ENCODE measurements at places on chromosomes 4 and X. TPM values are rescaled to one million over a fixed set of nuclear protein-coding genes. Genes with fewer than 3 reads are reported as not detected.
A peak's percentile ranks its signal among the peaks of the same experiment; 100 is the strongest.

GRCh38 chr4:41976775-41977516 lies 4.6 kb upstream of the DCAF4L1 start:
- no peak overlapping the region for H3K27ac ChIP-seq
- H3K36me3 ChIP-seq, result no peaks in the 10 kb centered on the region
- peaks cover 4% of the 10 kb centered on the region for H3K27me3 ChIP-seq
- H3K4me3 ChIP-seq, result no peak overlapping the region

GRCh38 chr4:150240011-150240410 lies 161.8 kb downstream of the DCLK2 start:
- no peaks in the 10 kb centered on the region for H3K36me3 ChIP-seq
- H3K27ac ChIP-seq, result no peak overlapping the region
- H3K4me3 ChIP-seq, result no peak overlapping the region
- no peaks in the 10 kb centered on the region for H3K4me1 ChIP-seq

The MAGEC2 gene
- total RNA-seq, result not detected

The ZNF630 gene
- total RNA-seq, result 0.24 TPM

The UGT2B10 gene
- not detected for total RNA-seq

DNA sequence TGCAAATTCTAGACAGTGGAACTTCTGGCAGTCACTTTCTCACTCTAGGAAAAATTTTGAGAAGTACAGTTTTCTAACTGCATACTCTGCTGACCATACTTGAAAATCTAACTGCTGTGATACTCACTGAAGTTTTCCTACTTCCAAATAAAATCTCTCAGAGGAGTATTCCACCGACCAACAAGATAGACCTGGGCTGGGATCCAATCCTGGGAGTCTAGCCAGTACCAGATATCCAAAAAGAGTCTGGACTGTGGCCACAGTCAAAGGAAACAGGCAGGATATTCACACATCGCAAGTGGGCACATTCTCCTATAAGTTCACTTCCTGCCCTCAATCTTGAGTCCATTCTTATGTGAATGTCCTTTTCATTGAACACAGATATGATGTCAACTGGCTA lies 1138.7 kb upstream of the PCDH7 start:
- no peak for DNase-seq
- no peak overlapping the region for H3K27ac ChIP-seq
- H3K4me3 ChIP-seq, result no peak overlapping the region
- H3K27me3 ChIP-seq, result no peaks in the 10 kb centered on the region

The NKAP gene
- total RNA-seq, result 10.1 TPM

The TRIM2 gene
- 0.16 TPM for total RNA-seq

GRCh38 chr4:135274416-135274815 lies 1072.8 kb upstream of the PABPC4L start:
- H3K36me3 ChIP-seq, result no peaks in the 10 kb centered on the region
- H3K4me1 ChIP-seq, result no peaks in the 10 kb centered on the region
- no peaks in the 10 kb centered on the region for H3K27me3 ChIP-seq
- H3K4me3 ChIP-seq, result no peak overlapping the region
- H3K27ac ChIP-seq, result no peak overlapping the region

GRCh38 chr4:11050766-11051165 lies 366.2 kb upstream of the CLNK start:
- H3K4me3 ChIP-seq, result no peak overlapping the region
- H3K27me3 ChIP-seq, result peaks cover 5% of the 10 kb centered on the region
- no peak overlapping the region for H3K27ac ChIP-seq
- no peaks in the 10 kb centered on the region for H3K36me3 ChIP-seq
- no peaks in the 10 kb centered on the region for H3K4me1 ChIP-seq

DNA sequence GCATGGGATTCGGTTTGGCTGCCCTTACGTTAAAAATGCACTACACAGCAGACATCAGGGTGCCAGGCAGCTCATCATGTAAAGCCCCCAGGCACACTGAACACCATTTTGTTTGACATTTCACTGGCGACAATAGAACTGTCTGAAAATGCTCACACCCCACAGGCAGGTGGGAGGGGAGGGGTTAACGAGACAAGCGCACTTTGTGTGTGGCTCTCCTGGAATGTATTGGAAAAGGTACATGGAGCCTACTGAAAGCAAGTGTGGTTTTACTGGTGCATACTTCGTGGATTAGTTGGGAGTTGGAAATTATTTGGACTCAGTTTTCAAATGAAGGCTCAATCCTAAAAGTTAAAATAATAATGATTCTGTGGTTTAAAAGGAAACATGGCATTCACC lies 31.6 kb upstream of the PPARGC1A start:
- DNase-seq, result no peak
- no peaks in the 10 kb centered on the region for H3K27me3 ChIP-seq
- no peak overlapping the region for H3K27ac ChIP-seq
- H3K36me3 ChIP-seq, result no peaks in the 10 kb centered on the region
- H3K4me3 ChIP-seq, result no peak overlapping the region

- H3K36me3 ChIP-seq, result no peaks in the 10 kb centered on the region
- DNase-seq, result no peak
- H3K4me3 ChIP-seq, result peak overlapping the region; percentile 36
- H3K27me3 ChIP-seq, result peaks cover 69% of the 10 kb centered on the region
Observed at GRCh38 chr4:141132709-141133145, 542 bp downstream of the RNF150 start.

The GAGE12F gene
- total RNA-seq, result not detected

GRCh38 chr4:122632396-122633143 lies 11.7 kb upstream of the IL21 start:
- DNase-seq, result no peak
- peaks cover 35% of the 10 kb centered on the region for H3K4me1 ChIP-seq
- peaks cover 3% of the 10 kb centered on the region for H3K36me3 ChIP-seq
- H3K4me3 ChIP-seq, result no peak overlapping the region
- peak overlapping the region; percentile 75 for H3K27ac ChIP-seq
- H3K27me3 ChIP-seq, result no peaks in the 10 kb centered on the region

DNA sequence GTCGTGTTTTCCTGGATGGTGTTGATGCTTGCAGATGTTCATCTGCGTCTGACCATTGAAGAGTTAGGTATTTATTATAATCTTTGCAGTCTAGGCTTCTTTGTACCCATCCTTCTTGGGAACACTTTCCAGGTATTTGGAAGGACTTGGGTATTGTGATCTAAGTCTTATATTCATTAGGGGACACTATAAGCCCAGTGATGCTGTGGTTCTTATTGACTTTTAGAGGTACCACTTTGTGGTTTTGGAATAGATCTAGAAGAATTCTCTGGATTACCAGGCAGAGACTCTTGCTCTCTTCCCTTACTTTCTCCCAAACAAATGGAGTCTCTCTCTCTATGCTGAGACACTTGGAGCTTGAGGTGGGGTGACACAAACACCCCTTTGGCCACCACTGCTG lies 41.6 kb downstream of the AFM start:
- H3K4me1 ChIP-seq, result no peaks in the 10 kb centered on the region
- H3K36me3 ChIP-seq, result no peaks in the 10 kb centered on the region
- H3K27ac ChIP-seq, result no peak overlapping the region

GRCh38 chrX:926991-927390 lies 285.5 kb downstream of the CRLF2 start:
- no peaks in the 10 kb centered on the region for H3K36me3 ChIP-seq
- DNase-seq, result no peak
- H3K4me3 ChIP-seq, result no peak overlapping the region
- no peaks in the 10 kb centered on the region for H3K27me3 ChIP-seq
- no peak overlapping the region for H3K27ac ChIP-seq

- H3K36me3 ChIP-seq, result no peaks in the 10 kb centered on the region
- H3K4me1 ChIP-seq, result no peaks in the 10 kb centered on the region
- H3K27me3 ChIP-seq, result peaks cover 4% of the 10 kb centered on the region
- H3K27ac ChIP-seq, result no peak overlapping the region
Observed at GRCh38 chr4:99679204-99679603, 21.6 kb upstream of the C4orf54 start.

DNA sequence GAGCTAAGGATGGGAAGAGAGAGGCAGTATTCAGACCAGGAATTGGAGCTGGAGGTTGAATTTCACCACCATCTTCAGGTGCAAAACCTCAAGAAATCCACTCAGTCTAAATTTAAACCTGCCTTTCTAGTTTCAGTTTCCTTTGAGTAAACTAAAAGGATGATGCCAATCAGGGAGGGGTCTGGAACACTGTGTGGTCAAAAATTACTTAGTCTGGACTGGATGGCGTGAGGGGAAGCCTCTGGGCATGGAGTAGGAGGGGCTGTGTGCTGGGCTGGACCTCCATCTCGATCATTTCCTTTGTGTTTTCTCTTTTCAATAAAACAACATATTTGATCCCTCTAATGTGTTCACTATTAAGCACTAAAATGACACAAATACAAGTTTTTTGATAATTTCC lies 120.1 kb downstream of the GC start:
- no peak overlapping the region for H3K27ac ChIP-seq
- H3K4me3 ChIP-seq, result no peak overlapping the region
- no peaks in the 10 kb centered on the region for H3K36me3 ChIP-seq
- no peak for DNase-seq
- H3K4me1 ChIP-seq, result no peaks in the 10 kb centered on the region

DNA sequence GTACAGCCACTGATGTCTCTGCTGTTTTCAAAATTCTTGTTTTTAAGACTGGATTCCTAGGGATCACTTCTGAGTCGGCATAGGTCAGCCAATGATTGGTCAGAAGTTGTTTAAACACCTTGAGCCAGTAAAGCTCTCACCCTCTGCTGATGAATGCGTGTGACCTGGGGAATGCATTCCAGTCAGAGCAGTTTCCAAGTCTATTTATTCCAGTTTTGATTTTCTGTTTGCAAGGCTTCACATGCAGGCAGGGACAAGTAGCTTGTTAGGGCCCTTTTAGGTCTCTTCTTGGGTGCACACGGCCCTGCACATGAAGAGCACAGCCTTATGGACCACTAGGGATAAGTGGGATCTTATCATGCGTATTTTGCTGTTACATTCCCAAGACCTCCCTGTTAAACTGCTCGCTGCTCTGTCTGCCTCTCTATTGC lies 47.0 kb downstream of the KLHL15 start:
- H3K27ac ChIP-seq, result no peak overlapping the region
- H3K4me1 ChIP-seq, result peaks cover 7% of the 10 kb centered on the region
- H3K36me3 ChIP-seq, result peaks cover 16% of the 10 kb centered on the region
- no peaks in the 10 kb centered on the region for H3K27me3 ChIP-seq
- H3K4me3 ChIP-seq, result no peak overlapping the region
- DNase-seq, result no peak

DNA sequence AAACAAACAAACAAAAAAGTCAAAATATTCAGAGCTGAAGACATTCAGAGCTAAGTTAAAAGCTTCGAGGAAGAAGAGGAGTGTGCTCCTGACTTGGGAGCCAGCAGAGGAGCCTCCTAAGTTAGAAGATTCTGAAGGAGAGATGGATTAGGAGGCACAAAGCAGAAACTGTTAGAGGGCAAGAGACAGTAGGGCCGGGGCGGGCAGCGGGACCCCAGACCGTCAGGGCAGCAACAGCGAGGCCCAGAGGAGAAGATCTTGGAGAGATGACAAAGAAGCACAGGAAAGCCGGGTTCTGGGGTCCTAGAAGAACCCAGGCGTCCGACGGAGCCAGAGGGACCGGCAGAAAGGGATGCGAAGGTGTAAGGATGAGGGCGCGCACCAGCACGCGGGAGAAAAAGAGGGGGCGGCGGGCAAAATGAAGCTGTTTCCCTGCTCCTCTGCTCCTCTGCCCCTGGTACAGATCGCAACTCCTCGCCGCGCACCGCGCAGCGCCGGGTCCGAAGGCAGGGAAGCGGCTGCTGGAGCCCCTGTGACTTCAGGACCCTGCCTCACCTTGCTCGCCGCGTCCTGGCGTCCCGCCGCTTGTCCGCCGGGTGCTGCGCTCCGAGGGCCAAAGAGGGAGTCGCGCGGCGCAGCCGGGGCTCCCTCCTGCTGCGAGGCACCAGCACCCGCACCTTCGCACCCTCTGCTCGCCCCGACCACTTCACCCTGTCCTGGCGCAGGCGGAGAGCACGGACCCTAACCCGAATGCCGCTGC lies 477 bp downstream of the KLHL13 start:
- peak overlapping the region; percentile 76 for H3K4me3 ChIP-seq
- peaks cover 23% of the 10 kb centered on the region for H3K27me3 ChIP-seq
- DNase-seq, result no peak
- H3K4me1 ChIP-seq, result peaks cover 6% of the 10 kb centered on the region
- no peaks in the 10 kb centered on the region for H3K36me3 ChIP-seq

- DNase-seq, result no peak
- no peaks in the 10 kb centered on the region for H3K27me3 ChIP-seq
- H3K4me1 ChIP-seq, result peaks cover 34% of the 10 kb centered on the region
- no peak overlapping the region for H3K27ac ChIP-seq
- H3K4me3 ChIP-seq, result no peak overlapping the region
Observed at GRCh38 chr4:7062816-7063215, 5.0 kb downstream of the GRPEL1 start.

The SPANXB1 gene
- not detected for total RNA-seq

DNA sequence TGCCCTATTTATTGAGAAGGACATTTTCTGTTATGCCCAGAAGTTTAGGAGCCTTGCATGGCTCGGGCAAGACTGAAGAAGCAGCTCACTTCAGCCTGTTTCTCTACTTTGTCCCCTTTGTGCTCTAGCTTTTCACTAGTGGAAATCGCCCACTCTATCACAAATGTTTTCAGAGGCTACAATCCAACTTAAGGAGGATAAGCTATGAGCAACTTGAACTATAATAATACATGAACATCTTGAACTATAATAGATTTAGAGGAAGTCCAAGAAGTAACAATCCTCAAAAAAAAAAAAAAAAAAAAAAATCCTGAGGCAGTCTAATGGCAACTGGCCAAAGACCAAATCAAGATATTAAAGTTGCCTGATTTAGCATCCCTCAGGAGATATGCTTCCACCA lies 452.3 kb downstream of the IL1RAPL1 start:
- no peaks in the 10 kb centered on the region for H3K4me1 ChIP-seq
- H3K27ac ChIP-seq, result no peak overlapping the region
- H3K36me3 ChIP-seq, result no peaks in the 10 kb centered on the region
- DNase-seq, result no peak
- H3K4me3 ChIP-seq, result no peak overlapping the region

- no peaks in the 10 kb centered on the region for H3K4me1 ChIP-seq
- no peak for DNase-seq
- H3K36me3 ChIP-seq, result peaks cover 1% of the 10 kb centered on the region
- no peak overlapping the region for H3K27ac ChIP-seq
Observed at GRCh38 chr4:101367201-101367600, 19.9 kb upstream of the PPP3CA start.

DNA sequence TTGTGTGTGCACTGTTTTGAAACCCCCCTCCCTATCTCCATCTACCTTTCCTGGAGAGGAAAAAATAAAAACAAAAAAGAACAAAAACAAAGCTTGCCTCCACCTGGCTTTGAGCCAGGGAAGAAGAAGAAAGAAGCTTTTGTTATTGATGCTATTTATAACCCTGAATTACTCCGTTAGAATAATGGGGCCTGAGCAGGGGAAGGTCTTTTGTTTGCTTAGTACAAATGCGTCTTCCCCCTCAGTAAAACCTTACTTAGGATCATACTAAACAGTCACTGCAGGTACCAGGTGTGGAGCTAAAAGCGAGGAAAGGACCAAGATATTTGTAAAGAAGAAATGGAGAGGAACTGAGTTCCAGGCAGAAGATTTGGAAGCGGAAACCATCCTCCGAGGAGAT lies 352.1 kb downstream of the KCNIP4 start:
- no peak for DNase-seq
- no peaks in the 10 kb centered on the region for H3K36me3 ChIP-seq
- no peak overlapping the region for H3K27ac ChIP-seq
- no peaks in the 10 kb centered on the region for H3K27me3 ChIP-seq
- no peak overlapping the region for H3K4me3 ChIP-seq
